ENCODE measurements at places on chromosomes 7 and 10.

- no peak for DNase-seq
These were observed 5.7 kb downstream of the HIP1 start for GRCh38 chr7:75732764-75733630.

DNA sequence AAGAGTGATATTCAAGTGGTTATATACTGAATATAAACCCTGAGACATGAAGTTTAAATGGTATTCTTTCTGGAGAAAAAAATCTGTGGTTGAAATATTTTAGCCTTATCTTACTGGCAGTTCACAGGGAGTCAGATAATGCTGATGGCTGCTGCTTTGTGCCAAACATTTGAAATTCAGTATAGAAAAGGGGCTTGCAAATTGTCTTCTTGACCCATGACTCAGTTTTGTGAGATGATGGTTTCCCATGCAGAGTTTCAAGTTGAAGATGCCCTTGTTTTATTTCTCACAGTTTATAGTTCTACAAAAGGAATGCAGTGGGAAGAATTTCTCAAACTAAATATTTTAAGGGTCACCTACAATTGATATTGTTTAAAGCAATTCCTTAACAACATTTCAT is 251.1 kb upstream of the MEOX2 start:
- no peak for DNase-seq

GRCh38 chr10:31263903-31264302 is 55.1 kb upstream of the ZEB1 start:
- no peak for DNase-seq

- no peak for DNase-seq
These were observed 41.5 kb downstream of the DPY19L1 start for GRCh38 chr7:34995757-34996156.

GRCh38 chr10:122301055-122301810 is 30.1 kb downstream of the BTBD16 start:
- no peak for DNase-seq

GRCh38 chr7:138886501-138886917 is 88.5 kb upstream of the ATP6V0A4 start:
- peak; percentile 38 for DNase-seq

DNA sequence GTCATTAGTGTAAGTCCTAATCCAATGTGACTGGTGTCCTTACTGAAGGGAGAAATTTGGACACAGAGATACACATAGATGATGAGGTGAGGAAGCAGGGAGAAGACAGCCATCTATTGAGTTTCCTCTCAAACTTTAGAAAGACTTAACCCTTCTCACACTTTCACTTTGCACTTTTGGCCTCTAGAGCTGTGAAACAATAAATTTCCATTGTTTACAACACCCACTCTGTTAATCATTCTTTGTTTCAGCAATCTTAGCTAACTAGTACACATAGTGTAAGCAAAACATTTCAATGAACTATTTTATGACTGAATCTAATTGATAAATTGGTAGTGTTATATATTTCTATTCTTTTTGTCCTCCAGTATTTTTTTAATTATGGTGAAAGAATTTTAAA is 1092.8 kb upstream of the POT1 start:
- DNase-seq, result no peak

DNA sequence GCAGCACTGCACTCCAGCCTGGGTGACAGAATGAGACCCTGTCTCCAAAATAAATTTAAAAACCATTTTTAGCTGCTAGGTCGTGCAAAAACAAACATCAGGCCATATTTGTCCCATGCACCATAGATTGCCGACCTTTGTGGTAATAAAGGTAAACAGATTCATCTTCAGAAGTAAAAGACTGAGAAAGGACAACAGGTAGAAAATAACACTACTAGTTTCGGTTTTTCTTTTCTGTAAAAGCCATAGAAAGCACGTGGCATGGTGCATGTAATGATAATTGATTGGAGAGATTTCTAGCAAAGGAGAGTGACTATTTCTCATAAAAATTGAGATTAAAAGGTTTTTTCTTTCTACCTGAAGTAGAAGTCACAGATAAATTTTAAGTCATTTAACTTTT is 93.9 kb downstream of the DNAH11 start:
- no peak for DNase-seq

DNA sequence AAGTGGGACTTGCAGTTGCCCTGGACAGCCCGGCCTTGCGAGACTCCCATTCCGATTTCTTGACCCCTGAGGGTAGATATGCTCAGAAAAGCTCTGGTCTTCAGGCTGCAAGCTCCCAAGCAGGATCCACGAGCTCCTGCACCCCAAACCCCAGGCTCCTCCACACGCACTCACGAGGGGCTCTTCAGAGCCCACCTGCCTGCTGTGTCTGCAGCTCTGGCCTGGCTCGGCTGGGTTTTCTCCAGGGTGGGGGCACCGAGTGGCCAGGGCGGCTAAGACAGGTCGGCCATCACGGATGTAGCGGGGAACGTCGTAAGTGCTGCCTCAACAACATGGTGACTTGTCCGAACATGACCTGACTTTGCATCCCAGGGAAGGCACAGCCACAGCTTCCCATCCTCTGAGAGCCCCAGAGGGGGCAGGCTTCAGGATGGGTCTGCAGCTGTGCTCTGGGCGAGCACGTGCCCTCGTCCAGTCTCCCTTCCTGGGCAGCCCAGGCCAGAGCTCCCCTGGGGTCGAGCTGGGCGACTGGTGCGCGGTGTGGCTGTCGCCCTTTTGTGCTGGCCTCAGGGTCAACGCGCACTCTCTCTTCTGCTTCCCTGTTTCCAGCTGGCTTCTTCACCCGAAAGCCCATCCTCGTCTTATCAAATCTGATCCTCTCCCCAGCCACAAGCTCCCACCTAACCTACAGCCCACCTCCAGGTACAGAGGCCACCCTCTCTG is 415.3 kb downstream of the DNAJB6 start:
- DNase-seq, result no peak

DNA sequence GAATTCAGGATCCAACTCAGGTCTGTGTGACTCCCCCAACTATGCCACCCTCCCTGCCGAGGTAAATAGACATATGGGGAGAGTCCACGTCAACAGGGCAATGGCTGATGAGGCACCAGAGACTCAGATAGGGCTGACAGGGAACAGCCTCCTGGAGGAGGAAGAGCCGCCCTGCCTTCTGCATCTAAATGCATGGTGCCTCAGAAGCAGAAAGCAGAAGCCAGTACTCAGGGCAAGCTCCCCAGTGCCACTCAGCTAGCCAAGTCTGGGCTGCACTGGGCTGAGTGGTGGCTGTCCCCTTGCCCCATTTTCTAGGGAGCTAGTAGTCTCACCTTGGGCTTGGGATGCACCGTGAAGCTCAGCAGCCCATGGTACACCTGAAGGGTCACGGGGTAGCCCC is 11.0 kb downstream of the RRP12 start:
- no peak for DNase-seq

- DNase-seq, result no peak
These were observed 96.3 kb upstream of the NEBL start for GRCh38 chr10:20993389-20993788.

GRCh38 chr7:57344957-57345356 is 105.0 kb upstream of the ZNF716 start:
- no peak for DNase-seq

DNA sequence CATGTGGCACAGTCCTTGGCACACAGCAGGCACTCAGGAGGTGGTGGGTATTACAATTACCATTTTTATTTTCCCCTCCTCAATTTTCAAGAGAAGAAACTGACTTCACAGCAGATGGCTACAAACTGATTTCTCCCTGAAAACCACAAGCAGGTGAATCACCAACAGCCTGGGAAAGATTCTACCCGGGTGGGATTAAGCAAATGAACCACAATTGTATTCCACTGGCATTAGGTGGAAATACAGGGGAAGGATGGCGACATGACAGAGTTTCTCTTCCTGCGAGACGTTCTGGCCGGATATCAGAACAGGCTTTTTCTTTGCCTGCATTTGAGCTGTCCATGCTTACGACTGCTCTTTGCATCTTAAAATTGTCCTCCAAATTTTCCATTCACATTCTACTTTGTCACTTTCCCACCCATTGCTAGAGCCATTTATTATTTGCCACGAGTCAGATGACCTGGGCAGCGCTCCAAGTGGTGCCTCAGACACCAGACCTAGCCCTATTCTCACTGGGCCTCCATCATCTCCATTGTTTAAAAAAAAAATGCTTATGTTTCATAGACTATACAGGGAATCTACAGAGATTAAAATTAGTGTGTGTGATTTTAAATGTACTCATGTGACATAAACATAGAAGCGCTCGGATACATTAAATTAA is 4.6 kb downstream of the DENND11 start:
- peak; percentile 11 for DNase-seq

DNA sequence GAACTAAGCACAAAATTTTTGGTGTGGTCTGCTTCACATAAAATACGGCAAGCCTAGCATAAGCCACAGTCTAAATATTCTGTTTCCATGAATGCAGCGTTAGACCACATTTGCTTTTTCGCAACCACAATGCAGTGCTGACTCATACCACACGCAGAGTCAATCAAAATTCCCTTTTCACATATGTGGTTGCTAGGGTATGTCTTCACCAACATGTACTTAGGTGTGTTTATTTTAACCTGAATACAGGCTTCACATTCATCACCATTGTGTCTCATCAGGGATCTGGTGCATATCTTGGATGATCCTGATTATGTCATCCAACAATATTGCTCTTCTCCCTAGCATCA is 90.8 kb downstream of the CHN2 start:
- DNase-seq, result no peak

GRCh38 chr7:53541475-53541874 is 506.0 kb downstream of the POM121L12 start:
- no peak for DNase-seq

DNA sequence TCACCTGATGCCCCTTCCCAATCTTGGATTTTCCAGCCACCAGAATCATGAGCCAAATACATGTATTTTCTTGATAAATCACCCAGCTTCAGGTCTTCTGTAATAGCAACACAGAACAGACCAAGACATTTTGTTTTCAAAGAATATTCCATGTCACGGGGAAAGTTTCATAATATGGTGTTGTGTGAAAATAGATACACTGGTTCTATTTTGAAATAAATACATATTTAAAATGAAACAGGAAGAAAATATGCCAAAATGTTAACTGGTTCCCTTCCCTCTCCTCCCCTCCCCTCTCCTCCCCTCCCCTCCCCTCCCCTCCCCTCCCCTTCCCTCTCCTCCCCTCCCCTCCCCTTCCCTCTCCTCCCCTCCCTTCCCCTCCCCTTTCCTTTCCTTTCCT is 30.3 kb upstream of the CAMK1D start:
- no peak for DNase-seq

DNA sequence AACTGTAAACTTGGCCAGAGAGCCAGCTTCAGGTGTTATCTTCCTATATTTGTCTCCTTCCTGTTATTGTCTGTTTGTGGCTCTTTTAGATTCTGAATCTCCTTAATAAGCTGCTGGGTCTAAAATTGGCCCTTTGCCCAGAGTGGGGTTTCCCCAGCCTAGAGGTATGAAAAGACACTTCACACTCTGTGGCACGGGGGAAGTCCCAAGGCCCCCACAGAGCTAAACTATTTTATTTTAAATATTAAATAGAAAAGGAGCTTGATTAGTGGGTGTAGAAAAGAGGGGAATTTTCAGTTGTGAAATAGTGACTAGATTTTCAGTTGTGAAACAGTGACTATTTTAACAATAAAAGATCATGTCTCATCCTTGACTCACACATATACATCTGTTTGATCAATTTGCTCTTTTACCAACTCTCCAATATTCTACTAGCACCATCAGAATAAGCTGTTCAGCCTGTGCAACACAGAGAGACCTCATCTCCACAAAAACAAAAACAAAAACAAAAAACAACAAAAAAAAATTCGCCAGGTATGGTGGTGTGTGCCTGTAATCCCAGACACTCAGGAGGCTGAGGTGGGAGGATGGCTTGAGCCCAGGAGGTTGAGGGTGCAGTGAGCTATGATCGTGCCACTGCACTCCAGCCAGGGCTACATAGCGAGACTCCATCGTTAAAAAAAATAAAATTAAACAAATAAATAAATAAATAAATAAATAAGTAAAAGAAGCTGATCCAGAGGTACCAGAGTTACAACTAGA is 24.9 kb upstream of the ADO start:
- DNase-seq, result no peak

DNA sequence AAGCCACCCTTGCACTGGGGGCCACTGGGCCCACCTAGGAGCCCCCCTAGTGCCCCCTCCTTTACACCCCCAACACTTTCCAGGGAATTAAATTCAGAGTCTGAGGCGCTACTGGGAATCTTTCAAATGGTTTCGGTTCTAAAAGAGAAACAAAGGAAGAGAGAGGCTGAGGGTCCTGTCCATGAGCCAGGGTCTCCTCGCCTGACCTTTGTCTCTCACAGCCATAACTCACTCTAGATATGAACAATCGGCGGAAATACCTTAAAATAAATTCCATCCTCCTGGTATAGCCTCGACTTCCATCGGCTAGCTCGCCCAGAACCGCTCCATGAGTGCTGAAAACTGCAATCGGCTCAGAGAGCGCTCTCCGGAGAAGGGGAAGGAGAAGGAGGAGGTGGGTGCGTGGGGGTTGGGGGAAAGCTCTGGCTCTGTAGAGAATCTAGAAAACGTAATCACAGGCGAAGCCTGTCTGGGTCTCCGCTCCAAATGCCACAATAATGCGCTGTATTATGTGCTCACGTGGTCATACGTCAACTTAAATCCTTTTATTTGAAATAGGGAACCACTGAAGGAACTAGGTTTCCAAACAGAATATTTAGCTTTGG is 12.6 kb downstream of the HOXA4 start:
- DNase-seq, result peak; percentile 92

- no peak for DNase-seq
These were observed 1.7 kb downstream of the TCAF1 start for GRCh38 chr7:143900230-143900766.

DNA sequence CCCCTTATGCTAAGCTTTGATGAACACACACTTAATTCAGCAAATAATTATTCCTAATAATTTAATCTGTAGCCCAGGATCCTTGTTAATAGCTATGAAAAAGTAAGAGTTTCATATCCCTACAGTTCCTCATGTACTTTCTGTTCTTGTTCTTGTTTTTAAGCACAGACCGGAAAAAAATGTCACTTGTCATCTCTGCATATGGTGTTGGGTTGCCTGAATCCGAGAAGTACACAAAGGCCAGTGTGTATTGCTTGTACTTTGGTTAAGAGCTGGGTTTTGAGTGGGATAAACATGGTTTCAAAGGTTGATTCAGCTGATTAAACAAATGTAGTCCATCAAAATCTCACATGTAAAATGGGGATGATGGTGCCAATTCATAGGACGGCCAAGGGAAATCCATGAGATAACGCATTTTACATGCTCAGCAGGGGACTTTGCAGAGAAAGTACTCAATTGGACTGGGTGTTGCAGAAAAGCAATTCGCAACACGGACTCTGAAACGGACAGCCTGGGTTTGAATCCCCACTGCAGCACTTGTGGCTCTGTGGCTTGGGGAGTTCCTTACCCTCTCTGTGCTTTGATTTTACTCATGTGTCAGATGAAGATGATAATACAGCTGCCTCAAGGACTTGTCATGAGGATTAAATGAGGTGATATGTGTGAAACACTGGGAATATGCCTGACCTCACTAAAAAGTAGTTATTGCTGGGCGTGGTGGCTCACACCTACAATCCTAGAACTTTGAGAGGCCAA is 71.7 kb downstream of the MAP3K8 start:
- DNase-seq, result no peak

- DNase-seq, result no peak
These were observed 4.3 kb downstream of the KIAA1217 start for GRCh38 chr10:24213266-24213665.
